ENCODE measurements at places on chromosomes 5 and 9.

GRCh38 chr9:33923079-33923478 lies 106.1 kb downstream of the UBE2R2 start:
- no peak for DNase-seq

DNA sequence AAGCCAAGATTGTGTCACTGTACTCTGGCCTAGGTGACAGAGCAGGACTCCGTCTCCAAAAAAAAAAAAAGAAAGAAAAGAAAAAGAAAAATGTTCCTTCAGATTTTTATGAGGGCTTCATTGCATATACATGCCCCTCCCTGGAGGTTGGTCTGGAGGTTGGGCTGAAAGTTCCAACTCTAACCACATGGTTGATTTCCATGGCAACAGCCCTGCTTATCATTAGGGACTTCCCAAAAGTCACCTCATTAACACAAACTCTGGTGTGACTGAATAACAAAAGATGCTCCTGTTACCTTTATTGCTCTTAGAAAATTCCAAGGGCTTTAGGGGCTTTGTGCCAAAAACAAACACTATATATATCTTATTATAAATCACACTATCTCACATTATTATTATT lies 113.8 kb downstream of the TMC1 start:
- no peak for DNase-seq

DNA sequence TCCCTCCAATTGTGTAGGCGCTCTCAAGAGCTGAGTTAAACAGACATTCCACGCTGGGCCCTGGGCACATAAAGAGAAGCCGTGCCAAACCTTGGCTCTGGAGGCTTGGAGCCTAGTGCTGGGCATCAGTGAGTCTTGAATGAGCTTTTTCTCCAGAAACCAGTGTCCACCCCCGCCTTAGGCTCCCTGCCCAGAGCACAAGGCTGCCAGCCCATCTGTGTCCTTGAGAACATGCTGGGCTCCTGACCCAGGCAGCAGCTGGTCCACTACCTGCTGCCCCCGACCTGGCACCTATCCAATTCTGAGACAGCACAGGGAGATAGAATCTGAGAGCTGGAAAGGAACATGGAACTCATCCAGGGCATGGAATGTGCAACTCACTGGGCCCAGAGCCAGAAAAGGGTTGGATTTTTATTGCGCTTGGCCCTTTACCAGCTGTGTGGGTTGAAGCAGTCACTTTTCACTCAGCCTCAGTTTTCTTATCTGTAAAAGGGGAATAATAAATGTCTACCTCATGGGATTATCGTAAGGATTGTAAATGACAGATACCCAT lies 92.4 kb upstream of the CPLX2 start:
- peak; percentile 48 for DNase-seq

GRCh38 chr5:170290498-170290897 lies 7.1 kb downstream of the LCP2 start:
- DNase-seq = no peak
